ENCODE measurements at places on chromosomes 13 and 19.

- DNase-seq = peak; percentile 57
These were observed 17.6 kb downstream of the LIG1 start for GRCh38 chr19:48152551-48152950.

DNA sequence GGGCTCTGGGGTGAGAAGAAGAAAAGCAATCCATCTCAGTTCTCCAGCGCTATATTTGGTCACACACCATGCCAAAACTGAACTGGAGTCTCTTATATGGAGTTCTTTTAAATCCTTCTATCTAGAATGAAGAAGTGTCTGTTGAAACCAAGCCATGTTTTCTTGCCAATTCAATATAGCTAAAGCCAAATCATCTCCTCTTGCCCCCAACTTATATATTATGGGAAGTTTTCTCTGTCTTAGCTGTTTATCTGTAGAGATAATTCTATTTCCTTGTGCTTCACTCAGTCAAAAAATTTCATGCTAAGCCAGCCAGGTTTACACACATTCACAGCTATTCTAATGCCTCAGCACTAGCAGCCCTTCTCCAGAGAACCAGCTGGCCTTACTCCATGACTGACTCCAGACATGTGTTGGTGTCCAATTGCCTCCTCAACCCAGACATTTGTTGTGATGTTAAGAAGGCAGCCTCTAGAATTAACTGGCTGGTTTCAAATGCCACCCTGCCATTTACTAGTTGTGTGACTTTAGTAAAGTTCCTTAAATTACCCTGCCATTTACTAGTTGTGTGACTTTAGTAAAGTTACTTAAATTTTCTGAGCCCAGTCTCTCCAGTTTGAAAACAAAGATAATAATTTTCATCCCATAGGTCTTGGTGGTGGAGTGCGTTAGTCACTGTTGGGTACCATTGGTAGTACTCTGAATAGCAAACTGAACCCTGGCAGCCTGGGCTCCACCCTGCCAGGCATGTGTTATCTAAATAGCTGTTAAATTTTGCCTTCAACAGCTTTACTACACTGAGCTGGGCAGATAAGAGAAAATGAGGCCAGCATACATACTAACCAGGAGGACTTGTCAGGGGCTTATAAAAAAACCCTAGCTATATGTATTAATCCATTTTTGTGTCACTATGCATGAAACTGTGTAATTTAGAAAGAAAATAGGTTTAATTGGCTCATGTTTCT, 525.1 kb downstream of the LMO7 start:
- no peak for DNase-seq

- peak; percentile 27 for DNase-seq
These were observed 412.8 kb downstream of the ZNF536 start for GRCh38 chr19:30784850-30785457.

DNA sequence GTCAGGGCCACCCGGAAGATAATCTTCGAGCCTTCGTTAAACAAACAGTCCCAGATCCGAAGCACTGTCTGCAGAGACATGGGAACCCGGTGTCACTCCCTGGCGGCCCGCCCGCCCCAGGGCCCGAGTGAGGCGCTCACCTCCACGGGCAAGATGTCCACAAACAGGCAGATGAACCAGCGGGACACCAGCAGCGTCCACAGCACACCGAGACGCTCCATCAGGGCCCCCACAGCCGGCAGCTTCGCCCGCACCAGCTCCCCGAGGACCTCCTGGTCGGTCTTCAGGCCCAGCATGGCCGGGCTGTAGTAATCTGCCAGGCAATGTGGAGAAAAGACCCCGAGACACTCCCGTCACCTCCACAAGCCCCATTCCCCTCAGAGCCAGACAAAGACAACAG, 28.7 kb downstream of the LAMP1 start:
- DNase-seq = no peak

DNA sequence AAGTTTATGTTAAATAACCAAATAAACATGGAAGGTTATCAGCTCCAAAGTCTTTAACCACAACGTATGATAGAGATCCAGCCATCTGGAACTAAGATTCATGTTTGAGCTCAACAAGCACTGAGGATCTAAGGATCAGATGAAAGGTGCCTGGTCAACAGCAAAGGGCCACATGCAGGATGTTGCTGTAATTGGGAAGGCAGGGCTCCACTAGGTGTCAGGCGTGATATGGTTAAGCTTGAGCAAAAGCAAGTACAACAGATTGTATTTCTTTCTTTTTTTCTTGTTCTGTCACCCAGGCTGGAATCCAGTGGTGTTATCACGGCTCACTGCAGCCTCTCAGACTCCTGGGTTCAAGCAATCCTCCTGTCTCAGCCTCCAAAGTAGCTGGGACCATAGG, 12.0 kb downstream of the EBPL start:
- no peak for DNase-seq

GRCh38 chr13:103437651-103438050, 371.4 kb upstream of the SLC10A2 start:
- no peak for DNase-seq

Data from activated CD4-positive, alpha-beta T cell treated with anti-CD3 and anti-CD28 coated beads for 1 hour (primary cell).